ENCODE measurements at places on chromosomes 5 and 9. TPM values are rescaled to one million over a fixed set of nuclear protein-coding genes. Genes with fewer than 3 reads are reported as not detected.

The NR2F1 gene
- 0.04 TPM for total RNA-seq

The FLT4 gene
- total RNA-seq, result 0.47 TPM

The IRX1 gene
- total RNA-seq, result not detected

The GRM6 gene
- not detected for total RNA-seq

The RNF208 gene
- 6.9 TPM for total RNA-seq

The TXNDC8 gene
- total RNA-seq, result not detected
